Occipital lobe (tissue), 3 donors: ENCODE measurements at places on chromosomes 4 and X. TPM values are rescaled to one million over a fixed set of nuclear protein-coding genes. Genes with fewer than 3 reads are reported as not detected.

DNA sequence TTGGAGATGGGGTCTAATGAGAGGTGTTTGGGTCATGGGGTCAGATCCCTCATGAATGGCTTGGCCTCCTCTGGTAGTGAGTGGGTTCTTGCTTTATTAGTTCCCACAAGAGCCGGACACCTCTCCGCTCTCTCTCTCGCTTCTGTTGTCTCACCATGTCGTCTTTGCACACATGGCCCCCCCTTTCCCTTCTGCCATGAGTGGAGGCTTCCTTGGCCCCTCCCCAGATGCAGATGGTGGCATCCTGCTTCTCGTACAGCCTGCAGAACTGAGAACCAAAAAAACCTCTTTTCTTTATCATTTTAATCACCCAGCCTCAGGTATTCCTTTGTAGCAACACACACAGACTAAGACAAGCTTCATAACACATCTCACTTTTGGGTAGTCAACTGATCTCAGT is 49.6 kb upstream of the SPRY1 start:
- DNase-seq, result no peak

DNA sequence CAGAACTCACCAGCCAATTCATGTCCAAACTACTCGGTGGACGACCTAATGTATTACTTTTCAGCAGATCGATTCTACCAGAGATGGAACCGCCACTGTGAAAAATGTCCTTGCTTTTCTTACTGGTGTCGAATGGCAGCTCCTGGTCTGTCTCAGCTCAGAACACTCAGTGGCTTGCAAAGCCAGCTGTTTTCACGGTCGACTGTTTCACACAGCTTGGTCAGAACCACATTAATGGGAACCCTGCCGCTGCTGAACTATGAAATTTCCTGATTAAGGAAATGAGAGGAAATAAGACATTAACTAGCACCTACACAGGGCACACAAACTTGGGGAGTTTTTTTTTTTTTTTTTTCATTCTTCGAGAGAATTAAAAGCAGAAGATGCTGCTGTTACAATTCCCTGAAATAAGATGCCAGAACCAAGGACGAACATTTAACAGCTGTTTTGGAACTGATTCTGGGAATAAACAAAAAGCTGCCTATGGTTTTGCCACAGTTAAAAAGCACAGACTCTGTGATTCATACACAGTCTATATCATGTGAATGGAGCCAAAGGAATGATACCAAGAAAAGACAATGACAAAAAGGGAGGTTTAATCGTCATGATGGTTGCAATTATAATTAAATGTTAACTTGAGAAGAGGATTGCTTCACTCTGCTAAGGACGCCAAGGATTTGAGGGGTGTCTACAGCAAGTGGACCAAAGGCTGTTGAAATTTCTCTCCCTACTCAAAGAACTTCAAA is 31.3 kb downstream of the SUPT20HL2 start:
- DNase-seq, result no peak

DNA sequence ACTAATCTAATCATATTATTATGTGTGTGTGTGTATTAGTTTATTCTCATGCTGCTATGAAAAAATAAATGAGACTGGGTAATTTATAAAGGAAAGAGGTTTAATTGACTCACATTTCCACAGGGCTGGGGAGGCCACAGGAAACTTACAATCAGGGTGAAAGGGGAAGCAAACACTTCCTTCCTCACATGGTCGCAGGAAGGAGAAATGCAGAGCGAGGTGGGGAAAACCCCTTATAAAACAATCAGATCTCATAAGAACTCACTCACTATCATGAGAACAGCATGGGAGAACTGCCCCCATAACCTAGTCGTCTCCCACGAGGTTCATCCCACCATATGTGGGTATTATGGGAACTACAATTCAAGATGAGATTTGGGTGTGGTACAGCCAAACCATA is 190.9 kb upstream of the TAPT1 start:
- no peak for DNase-seq

PDLIM3 gene
- total RNA-seq, result 18.2 TPM

FGFBP2 gene
- total RNA-seq, result not detected

TASL gene
- 1.4 TPM for total RNA-seq

SHISA3 gene
- total RNA-seq, result 0.16 TPM

GUCY1A1 gene
- 136 TPM for total RNA-seq
